ENCODE measurements at places on chromosomes 3 and 15.

- no peak for DNase-seq
Observed at GRCh38 chr3:106533093-106533787, 664.4 kb upstream of the CBLB start.

- no peak for DNase-seq
Observed at GRCh38 chr15:52232327-52232726, 41.1 kb upstream of the GNB5 start.

DNA sequence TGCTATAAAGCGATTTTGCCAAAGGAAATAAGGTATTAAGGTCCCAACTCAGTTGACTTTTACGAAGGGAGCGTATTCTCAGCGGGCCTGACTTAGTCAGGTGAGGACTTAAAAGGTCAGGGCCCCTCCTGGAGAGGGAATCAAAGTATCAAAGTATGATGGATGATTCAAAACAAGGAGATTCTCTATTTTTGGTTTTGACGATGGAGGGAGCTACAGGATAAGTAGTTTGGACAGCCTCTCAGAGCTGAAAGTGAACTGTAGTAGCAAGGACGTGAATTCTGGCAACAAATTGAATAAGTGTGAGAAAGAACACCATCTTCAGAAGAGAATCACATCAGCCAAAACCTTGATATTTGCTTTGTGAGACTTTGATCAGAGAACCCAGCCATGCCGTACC is 1186.5 kb downstream of the SI start:
- no peak for DNase-seq

GRCh38 chr3:55330756-55331155 is 156.3 kb downstream of the WNT5A start:
- DNase-seq = no peak

DNA sequence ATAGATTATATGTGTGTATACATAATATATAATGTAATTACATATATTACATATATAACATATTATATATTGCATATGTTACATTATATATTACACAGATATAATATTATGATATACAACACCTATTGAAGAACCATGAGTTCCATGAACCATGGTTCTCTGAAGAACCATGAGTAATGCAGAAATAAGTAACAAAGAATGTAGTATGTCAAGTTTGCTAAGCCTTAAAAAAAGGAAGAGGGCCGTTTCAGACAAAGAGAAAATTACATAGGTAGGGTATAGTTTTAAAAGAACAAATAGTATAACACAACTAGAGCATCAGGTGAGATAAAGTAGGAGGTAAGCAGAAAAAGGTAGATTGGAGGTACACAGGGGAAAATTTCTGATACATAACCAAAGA is 177.0 kb downstream of the FGF12 start:
- no peak for DNase-seq

DNA sequence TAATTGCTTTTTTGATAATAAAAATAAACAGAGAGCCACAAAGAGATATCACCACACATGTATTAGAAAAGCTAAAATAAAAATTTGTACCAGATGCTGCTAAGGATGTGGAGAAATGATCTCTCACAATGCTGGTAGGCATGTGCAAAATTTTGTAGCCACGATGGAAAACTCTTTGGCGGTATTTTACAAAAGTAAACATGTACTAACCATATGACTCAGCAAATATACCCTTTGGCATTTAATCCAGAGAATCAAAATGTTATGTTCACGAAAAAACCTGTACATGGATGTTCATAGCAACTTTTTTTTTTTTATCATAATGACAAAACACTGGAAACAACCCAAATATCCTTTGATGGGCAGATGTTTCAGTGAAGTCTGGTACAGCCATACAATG is 261.2 kb downstream of the LPP start:
- DNase-seq = peak; percentile 17

GRCh38 chr3:183811638-183812037 is 13.7 kb downstream of the MAP6D1 start:
- DNase-seq = no peak

DNA sequence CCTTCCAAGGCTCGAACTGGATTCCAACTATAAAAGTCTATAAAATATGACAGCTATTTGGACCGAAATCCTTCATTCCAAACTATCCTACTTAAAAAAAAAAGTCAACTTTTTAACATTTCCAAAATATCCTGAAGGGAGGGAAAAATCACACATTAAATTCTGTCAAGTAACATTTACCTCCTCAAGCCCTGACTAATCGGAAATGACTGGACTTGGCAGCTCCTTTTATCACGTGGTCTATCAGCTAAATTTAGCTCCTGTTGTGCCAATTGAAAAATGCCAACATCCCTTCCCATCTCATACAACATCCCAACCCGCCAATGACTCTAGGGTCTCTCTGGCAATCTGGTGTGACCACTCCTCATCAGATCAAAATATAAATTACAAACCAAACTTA is 297.9 kb downstream of the FHIT start:
- DNase-seq = no peak

GRCh38 chr15:94247789-94248638 is 16.7 kb downstream of the MCTP2 start:
- no peak for DNase-seq

DNA sequence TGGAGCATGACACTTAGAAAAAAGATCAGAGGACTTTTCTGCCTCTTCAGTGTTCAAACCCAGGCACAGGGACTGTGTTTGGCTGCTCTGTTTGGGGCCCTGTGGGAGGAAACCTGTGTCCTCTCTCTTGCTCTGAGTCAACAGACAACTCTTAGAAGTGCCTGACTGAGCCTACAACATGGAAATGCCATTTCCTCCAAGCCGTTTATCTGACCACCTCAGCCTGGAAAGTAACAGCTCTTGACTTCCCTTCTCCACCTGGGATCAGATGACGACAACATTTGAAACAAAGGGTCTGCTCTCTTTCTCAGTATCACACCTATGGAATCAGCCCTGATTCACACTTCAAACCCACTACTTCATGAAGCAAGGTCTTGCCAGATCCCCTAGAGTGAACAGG is 91.3 kb upstream of the CTDSPL start:
- no peak for DNase-seq

DNA sequence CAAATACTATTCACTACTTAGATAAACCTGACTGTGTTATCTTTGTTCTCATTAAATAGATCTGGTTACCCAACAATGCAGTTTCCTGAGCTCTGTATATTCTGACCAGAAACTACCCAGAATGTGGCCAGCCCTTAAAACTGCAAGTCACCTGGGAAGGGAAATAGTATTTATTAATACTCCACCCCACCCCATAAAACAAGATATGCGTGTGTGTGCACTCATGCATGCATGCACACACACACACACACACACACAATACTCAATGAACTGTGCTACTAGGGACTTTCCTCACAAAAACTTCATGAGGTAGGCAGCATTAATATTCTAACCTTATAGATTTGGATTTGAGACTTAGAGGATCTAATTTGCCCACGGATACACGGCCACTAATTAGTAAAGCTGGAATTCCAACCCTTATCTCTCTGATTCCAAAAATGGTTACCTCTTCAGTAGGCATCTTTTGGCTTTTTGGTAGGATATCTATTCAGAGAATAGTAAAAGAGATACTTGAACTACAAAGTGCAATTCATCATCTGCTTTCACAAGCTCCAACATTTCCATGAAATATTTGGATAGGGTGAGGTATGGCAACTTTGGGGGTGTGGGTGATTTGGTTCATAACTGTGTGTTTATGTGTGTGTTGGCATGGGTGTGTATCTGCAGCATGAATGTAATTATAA is 197.0 kb upstream of the CFAP20DC start:
- DNase-seq = no peak

DNA sequence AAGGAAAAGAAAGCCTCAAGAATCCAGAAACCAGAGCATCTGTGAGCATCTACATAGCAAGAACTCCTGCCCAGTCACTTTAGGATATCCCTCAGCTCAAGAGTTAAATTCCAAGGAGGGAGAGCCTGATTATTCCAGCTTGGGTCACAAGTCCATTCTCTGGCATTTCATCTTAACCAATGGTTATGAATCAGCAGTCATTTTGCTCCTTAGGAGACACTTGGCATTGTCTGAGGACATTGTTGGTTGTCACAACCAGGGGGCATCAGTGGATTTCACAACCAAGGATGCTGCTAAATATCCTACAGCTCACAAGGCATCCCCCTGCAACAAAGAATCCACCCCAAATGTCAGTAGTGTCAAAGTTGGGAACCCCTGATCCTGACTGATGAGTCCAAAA is 51.0 kb upstream of the LMCD1 start:
- no peak for DNase-seq

GRCh38 chr15:74261685-74262084 is 25.6 kb downstream of the CCDC33 start:
- DNase-seq = no peak

DNA sequence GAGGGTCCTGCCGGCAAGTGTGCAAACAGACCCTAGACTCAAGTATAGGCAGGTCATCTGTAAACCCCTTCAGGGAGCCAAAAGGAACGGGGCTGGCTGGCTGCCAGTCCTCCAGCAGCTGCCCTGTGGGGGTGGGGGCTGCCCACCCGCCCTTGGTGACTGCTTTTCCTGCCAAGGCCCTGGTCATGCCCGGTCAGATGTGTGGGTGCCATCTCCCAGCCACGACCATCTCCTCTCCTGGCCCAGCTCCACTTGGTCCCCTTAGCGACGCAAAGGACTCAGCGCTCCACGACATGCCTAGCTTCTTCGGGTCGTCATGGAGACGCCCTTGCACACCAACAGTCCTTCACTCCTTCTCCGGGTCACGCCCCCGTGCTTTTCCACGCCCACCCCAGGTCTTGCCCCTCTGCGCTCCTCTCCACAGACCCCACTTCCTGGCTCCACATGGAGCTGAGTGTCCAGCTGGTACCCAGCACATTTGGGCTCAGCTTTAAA is 2.4 kb downstream of the MUC4 start:
- no peak for DNase-seq

GRCh38 chr15:38857814-38858213 is 293.2 kb upstream of the RASGRP1 start:
- no peak for DNase-seq

DNA sequence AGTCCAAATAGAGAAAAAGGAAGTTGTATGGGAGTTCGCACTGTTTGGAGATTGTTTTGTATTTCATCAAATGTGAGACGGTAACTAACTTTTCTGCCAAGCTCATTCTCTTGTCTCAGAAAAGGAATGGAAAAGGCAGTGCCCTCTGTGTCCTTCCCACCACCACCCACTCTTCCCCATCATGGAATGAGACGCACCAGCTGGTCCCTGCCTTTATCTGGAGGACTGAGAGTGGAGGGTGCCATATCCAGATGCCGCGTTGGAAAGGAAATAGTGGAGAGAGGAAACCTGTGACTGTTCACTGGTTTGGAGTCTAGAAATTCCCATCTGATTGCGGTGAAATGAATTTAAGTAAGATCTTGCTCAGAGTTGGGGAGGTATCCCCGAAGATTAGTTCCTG is 3.7 kb upstream of the CCK start:
- no peak for DNase-seq

DNA sequence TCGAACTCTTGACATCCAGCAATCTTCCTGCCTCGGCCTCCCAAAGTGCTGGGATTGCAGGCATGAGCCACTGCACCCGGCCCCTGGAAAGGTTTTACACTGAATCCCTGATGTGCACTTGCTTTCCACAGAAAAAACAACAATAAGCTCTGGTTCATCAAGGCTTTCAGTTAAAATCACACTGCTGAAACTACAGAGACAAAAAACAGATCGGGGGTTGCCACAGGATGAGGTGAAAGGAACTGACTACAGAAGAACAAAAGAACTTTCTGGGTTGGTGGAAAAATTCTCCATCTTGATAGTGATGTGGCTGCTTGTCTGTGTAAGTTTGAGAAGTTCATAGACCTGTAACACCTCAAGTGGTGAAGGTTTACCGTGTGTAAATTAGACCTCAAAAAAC is 2.9 kb downstream of the RAB43 start:
- DNase-seq = no peak

- no peak for DNase-seq
Observed at GRCh38 chr15:26624128-26624527, 148.7 kb downstream of the GABRB3 start.

DNA sequence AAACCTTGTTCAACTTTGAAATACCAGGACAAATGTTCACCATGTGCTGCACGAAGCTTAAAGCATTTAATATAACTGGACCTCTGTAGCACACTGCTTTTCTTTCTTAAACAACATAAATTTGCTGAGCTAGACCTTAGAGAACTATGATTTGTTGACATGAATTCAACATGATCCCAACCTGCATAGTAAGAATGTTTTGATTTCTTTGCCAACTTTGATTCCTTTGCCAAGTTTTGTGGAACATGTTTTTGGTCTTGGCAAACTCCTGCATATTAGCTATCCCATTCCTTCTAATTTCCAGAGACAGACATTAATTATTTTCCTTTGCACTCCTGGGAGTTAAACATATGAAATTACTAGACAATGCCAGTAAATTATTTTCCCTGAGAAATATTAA is 197.2 kb upstream of the RBMS3 start:
- DNase-seq = no peak

DNA sequence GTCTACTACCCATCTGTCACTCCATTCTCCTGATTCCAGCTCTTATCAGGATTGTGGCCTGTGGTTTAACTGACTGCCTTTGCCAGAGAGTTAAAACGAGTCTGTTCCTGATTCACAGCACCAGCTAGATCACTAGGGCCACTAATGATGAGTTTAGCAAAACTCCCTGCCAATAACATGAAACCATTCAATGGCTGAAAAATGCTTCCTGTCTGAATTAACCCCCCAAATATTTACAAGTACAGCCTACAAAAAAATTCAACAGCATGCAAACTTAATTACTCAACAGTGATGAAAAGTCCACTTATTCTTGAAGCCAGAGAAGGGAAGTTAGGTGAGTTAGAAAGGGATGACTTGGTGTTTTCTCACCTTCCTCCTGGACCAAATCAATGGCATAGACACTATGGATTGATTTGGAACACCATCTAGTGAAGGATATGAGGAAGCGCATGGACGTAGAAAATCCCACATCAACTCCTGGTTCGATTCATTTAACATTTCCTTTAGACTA is 141.4 kb downstream of the TGFBR2 start:
- peak; percentile 22 for DNase-seq

DNA sequence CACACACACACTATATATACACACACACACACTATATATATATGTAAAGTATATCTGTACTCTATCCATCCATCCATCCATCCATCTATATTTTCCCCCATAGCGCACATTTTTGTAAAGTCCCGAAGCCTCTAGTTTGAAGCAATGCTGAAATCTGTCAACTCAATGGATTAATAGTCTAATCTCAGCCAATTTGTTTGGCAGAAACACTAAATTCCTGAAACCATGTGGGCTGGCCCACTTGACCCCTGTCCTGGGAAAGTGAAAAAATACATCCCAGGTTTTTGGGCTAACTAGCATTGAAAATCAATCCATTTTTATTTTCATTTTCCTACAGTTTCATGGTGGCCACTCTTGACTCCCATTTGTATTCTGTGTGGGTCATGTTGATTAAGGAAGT is 166.7 kb downstream of the SLCO3A1 start:
- DNase-seq = no peak

DNA sequence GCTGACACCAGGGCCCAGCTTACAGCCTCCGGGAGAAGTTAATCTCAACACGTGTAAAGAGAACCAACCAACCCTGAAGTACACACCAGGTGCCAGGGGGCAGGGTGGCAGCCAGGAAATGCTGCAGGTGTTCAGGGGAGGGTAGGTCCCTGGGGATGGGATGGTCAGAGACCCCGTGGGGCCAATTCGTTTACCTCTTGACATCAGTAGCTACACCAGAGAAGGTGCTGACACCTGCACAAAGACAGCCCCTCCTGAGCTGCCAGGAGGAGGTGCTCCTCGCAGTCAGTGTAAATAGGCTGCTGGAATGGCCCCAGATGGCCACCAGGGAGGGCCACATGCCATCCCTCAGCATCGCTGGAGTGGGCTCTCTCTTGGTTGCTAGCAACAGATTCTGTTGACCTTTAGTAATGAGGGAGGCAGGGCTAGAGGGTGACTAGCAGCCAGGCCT is 52.8 kb downstream of the CORO2B start:
- no peak for DNase-seq

GRCh38 chr15:78537266-78537905 is 2.9 kb upstream of the PSMA4 start:
- no peak for DNase-seq

All from HFF-Myc (cell line).